KG1 (cell line): ENCODE measurements at places on chromosomes 2 and 18.

DNA sequence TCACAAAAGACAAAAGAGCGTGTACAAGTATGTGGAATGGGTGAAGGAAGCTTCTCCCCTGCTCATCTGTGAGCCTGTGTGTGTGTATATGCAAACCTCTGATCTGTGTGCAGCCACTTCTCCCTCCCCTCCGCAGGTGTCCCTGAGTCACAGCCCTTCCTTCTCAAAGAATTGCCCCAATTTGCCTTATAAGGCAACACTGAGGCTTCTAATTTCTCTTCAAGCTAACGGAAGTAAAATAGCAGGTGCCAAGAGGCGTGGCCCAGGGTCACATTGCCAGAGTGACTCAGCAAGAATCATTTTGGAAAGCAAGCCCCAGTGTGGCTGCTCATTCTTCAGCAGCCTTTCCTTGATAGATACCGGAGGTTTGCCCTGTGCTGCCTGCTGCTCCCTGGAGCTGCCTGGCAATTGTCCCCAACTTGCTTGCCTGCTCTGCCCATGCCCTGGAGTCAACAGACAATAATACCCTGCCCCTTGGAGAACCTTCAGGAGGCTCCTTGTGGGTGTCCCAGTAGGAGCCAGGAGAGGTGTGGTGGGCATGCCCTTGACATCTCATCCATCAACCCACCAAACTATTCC, 37.3 kb upstream of the BMP10 start:
- peak; percentile 87 for DNase-seq

- DNase-seq = no peak
Observed at GRCh38 chr2:52931660-52932059, 835.9 kb upstream of the CHAC2 start.

DNA sequence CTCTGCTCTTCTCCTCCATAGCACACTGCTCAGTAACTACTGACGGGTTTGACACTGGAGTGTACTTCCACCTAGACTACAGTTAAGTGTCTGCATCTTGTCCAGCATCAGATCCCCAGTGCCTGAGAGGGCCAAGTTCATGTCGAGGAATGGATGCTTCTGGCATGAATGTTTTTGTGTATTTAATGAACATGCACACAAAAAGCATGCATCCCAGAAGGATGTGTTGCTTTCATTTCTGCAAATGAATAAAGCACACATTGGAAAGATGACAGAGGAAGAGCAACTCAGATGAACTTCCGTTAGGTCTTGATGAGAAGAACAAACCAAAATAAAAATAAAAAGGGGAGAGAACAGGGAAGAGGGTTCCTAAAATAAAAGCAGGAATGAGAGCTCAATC, 27.9 kb downstream of the C2orf49 start:
- DNase-seq = no peak

GRCh38 chr2:95225658-95226057, 18.3 kb downstream of the ZNF892 start:
- no peak for DNase-seq

GRCh38 chr2:159606287-159606686, 10.1 kb downstream of the BAZ2B start:
- no peak for DNase-seq

DNA sequence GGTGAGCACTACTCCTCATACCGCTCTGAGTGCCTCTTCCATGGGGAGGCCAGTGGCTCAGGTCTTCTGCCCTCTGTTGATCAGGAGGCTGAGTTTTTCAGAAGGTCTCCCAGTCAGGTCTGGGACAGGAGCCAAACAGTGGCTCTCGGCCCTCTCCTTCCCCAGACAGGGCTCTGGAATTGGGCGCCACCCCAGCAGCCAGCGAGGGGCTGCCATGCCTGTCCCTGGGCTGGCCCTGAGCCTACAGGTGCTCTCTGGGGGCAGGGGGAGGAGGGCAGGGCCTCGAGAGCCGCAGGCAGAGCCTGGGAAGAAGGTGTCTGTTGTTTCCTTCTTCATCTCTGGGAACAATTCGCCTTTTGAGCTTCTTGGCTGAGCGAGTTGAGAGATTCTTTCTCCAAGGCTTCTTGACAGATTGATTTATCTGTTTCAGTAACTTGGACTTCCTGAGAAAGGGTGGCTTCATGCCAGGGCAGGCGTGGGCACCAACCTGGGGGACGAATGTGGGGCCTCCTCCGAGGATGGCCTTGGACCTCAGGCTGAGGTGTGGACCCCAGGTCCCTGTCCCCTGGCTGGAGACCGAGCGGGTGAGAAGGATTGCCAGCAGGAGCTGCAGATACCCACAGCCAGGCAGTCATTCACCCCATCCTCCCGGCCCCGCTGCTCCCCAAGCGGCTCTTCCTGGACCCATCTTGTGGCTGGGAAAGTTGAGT, 64.7 kb upstream of the GLI2 start:
- no peak for DNase-seq
